ENCODE measurements at places on chromosomes 2 and 18.

DNA sequence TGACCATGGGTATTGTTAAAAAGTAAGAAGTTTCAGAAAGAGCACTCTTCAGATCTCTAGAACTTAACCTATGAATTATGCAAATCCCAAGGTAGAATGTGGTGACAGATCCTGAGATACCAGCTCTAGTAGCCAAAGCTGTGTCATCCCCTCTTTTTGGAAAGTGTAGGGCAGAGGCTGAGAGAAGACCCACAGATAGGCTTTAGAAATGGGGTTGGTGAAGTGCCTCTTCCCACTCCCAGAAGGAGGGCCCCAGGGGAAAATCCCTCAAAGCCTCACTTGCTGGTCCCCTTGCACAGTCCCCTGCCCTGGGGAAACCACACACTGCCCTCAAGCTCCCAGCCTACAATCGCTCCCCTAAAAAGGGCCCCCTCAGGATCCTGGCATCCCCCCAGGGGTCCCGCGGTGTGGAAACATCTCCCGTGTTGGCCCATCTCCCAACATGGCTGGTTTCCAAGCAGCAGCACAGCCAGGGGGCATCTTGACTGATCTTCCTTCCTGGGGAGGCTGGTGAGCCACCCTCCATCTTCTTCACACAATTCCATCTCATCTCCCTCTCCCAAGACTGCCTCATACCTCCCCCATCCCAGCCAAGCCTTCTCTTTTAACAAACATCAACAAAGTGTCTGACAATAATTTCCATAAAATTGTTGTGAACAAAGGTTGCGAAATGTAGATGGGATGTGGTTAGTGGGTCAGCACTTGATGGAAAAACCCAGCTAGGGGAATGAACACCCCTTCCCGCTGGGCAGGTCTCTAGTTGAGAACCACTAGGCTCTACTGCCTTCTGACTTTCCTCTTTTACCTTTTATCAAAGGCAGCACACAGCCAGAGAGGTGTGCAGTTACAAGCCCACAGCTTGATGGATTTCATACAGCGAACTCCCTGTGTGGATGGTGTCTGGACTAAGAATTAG, 25.1 kb downstream of the MAL start:
- DNase-seq = peak; percentile 12

DNA sequence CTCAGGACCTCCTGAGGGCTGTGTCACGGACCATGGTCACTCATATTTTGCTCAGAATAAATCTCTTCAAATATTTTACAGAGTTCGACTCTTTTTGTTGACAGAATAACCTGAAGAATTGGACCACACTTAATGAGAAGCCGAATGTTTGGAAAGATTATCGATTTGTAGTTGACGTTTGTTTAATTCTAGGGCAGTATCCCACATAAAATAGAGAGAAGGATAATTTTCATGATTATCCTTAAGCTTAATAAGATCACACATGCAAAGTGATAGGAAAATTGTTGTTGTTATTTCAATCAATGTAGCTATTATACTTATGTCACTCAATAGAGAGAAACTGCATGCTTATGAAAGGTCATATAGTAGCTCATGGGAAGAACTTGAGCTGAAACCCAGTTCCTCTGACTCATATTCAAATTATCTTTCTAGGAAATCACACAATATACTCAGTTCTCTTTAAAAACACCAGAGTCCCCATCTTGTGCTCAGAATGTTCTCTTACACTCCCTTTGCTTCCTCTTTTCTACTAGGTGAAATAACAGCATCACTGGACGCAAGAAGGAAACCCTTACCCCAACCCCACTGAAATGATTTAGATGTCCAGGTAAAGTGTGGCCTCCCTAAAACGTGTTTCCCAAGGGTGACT, 982.1 kb downstream of the TSN start:
- no peak for DNase-seq

GRCh38 chr2:69741575-69742321, at the start of gene ANXA4:
ANXA4 (plus strand) TSS chr2:69742134; CDS start chr2:69781566, 39,432 bp downstream.
- DNase-seq = peak; percentile 91

GRCh38 chr2:233058717-233059546, 1.2 kb upstream of the INPP5D start:
- DNase-seq = peak; percentile 32

GRCh38 chr18:26772691-26773090, 92.8 kb downstream of the AQP4 start:
- no peak for DNase-seq

- DNase-seq = no peak
Observed at GRCh38 chr2:44826601-44827000, 114.9 kb upstream of the SIX3 start.

DNA sequence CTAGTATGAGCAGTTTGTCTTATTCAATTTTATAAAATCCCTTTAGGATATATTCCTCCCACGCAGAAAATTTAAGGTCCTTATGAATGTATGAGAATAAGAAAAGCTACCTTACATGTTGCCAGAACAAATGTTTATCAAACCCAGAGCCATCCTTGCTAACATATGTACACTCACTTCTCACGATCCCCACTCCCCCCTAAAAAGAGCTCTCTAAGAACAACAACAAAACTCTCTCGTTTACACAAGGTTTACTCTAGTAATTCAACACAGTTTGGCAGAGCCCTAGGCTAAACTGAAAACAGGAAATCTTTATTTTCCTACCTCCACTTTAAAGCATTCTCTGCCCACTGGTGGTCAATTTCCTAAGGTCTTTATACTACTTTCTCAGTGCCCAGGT, 504.9 kb downstream of the ZEB2 start:
- no peak for DNase-seq

DNA sequence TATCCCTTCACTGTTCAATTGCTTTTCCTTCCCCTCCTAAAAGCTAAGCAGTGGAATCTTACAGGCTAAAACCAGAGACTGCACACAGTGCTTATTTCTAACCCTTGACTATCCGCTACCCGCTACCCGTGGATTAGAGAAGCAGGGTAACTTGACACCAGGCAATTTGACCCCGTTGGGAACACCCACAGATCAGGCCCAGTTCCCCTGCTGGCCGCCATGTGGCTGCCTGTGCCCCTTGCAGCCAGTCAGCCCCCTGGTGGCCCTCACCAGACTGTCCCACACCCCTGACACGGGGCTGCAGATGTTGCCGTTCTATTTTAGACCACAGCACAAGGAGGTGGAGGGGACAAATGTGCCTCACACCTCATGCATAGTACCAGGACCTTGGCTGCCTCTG, 74.8 kb downstream of the TXNL1 start:
- peak; percentile 68 for DNase-seq

DNA sequence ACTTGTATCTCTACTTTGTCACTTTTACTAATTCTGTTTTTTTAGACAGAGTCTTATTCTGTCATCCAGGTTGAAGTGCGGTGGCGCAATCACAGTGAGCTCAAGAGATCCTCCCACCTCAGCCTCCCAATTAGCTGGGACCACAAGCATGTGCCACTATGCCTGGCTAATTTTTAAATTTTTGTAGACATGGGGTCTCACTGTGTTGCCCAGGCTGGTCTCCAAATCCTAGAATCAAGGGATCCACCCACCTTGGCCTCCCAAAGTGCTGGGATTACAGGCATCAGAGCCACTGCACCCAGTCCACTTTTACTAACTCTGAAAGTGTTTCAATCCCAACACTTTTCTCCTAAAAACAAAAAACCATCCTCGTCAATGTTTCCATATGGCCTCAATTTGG, 94.9 kb downstream of the MALT1 start:
- peak; percentile 24 for DNase-seq

- peak; percentile 72 for DNase-seq
Observed at GRCh38 chr2:159797543-159798375, at the start of gene CD302. CD302 (minus strand) TSS chr2:159798208; CDS start chr2:159798198, 10 bp downstream.

DNA sequence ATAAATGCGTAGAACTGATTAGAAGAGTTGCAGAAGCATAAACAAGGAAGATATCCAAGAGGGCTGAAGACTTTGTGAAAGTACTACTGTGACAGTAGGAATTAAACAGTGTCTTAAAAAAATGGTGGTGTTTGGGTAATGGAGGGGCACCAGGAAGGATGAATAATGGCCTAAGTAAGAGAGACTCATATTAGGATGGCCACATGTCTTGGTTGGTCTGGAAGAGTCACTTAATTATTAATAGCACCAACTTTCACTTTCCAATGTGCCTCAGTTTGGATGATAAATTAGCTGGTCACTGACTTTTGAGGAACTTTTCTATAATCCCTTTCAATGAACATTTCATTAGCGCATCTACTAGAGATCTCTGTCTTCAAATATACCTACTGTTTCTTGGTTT, 372.2 kb downstream of the NYAP2 start:
- no peak for DNase-seq

- DNase-seq = no peak
Observed at GRCh38 chr2:172472446-172473033, 45.2 kb downstream of the ITGA6 start.

GRCh38 chr2:185899366-185899765, 160.8 kb downstream of the FSIP2 start:
- DNase-seq = no peak

DNA sequence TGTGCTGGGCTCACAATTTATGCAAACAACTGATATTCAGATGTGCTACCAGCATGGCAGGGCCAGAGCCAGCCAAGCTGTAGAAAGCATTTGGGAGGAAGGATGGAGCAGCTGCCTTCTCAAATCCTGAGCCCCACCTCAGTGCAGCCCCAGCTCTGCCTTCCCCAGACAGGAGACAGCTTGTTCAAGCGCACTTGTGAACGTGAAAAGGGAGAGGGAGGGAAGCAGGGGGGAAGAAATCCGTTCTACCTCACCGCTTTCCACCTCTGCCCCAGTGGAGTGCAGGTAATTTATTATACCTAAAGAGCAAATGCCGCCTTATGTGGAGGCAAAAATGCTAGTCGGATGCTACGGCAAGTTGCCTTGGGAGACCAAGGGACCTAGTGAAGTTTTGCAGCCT, 66.0 kb upstream of the SLC14A2 start:
- DNase-seq = no peak

GRCh38 chr18:58227361-58227930, 183.4 kb downstream of the NEDD4L start:
- DNase-seq = peak; percentile 50

DNA sequence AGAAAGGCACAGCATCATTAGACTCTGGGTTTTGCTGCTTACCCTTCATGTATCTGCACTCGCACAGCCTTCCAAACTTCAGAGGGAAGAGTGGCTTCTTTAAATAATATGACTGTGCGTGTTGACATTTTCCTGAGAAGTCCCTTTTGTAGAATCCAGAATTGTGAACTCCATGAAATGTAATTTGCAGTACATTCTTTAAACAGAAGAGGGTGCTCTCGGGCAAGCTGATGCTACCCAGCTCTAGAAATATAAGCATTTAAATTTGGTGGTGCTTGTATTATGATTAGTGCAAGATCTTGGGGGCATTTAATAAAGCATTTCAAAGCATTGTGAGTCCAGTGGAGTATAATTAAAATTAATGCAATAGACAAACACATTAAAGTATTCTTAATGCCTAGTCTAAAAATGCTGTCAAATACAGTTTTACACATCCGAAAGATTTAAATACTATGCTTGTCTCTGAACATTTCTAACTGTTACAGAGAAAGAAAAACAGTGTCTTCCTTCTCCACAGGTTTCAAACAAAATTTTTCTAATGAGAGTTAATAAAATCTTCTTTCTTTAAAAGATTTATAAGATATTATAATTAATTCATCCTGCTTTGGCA, 17.3 kb upstream of the GTF2A1L start:
- DNase-seq = no peak

GRCh38 chr2:223668302-223668998, 66.3 kb upstream of the SCG2 start:
- DNase-seq = no peak

- no peak for DNase-seq
Observed at GRCh38 chr2:28639092-28639691, 112.4 kb upstream of the PPP1CB start.

- DNase-seq = peak; percentile 41
Observed at GRCh38 chr18:79379931-79380815, 15.6 kb upstream of the NFATC1 start.

DNA sequence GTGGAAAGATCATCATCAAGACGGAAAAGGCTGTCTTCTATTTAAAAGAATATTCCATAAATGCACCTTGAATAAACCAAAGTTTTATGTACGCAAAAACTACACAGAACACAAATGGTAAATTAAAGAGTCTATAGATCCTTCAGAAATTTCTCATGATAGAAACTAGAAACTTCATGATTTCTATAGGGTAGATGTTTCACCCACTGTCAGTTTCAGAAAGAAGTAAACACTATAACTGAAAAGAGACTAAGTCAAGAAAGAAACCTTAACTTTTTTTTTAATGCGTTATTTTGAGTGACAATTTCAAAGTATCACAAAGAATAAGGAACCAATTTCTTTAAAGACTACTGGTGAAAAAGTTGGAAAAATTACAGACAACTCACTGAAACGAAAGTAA, 41.9 kb upstream of the CHAC2 start:
- no peak for DNase-seq

DNA sequence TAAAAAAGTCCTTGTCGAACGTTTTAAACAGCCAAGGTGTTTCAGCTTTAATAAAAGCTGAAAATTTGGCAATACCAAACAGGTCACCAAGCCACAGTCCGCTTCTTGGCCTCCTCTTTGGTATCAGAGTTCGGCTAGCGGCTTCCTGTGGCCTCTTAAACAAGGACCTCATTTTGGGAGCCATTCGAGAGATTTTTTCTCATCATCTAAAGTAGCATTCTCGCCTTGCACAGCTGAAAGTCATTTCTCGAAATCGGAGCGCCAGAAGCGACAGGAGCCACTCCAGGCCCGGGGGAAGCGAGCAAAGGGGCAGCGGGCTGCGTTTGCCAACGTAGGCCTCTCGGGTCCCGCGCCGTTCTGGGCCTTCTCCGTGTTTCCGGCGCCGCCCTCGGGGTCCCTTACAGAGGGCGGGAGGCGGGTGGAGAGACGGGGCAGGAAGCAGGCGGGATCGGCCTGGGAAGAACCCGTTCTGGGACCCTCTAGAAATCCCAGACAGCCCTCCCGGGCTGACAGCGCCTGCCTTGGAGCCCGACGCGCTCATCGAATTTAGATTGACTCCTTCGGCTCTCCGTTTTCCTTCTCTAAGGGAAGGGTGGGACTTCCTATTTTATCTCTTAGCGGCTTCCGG, 522 bp upstream of the ZNF407 start:
- peak; percentile 80 for DNase-seq

GRCh38 chr2:161381546-161381945, 34.6 kb upstream of the TBR1 start:
- DNase-seq = no peak

- DNase-seq = no peak
Observed at GRCh38 chr18:41666231-41666630, 288.8 kb upstream of the PIK3C3 start.

GRCh38 chr2:225493420-225494099, 94.0 kb downstream of the NYAP2 start:
- DNase-seq = no peak

DNA sequence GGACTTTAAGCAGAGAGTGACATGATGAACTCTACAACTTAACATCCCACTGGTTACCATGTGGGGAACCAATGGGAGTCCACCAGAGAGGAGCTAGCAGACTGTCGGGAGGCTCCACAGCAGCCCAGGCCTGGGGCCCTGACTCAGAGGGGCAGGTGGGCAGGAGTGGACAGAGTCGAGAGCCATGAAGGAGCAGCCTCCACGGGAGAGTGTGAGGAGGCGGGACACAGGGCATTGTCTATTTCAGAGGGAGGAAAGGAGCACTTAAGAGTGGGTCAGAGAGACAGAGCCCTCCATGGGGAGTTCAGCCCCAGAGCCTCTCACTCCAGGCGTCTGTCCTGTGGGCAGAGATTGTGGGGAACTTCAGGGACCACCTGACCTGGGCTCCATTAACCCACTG, 118.7 kb downstream of the CYP26B1 start:
- no peak for DNase-seq

All from islet precursor cell (in vitro differentiated cells).